Spinal cord (tissue), 10 donors: ENCODE measurements at places on chromosomes 3 and 15. TPM values are rescaled to one million over a fixed set of nuclear protein-coding genes. Genes with fewer than 3 reads are reported as not detected.
A peak's percentile ranks its signal among the peaks of the same experiment; 100 is the strongest.

DNA sequence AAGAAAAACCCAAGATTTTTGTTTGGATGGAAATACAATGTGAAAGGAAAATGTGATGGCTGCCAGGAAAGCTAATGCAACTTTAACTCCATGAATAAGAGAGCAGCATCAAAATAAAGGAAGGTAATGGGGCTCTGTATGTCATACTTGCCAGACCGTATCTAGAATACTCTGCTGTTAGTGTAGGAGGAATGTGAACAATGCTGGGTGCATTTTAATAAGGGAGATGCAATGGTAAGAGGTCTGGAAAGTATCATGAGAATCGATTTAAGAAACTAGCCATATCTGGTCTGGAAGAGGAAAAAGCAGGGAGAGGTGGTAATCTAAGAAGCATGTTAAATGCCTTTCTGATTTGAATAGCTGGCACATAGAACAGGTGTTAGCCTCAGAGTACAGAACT lies 239.6 kb downstream of the GBE1 start:
- DNase-seq, result no peak

DNA sequence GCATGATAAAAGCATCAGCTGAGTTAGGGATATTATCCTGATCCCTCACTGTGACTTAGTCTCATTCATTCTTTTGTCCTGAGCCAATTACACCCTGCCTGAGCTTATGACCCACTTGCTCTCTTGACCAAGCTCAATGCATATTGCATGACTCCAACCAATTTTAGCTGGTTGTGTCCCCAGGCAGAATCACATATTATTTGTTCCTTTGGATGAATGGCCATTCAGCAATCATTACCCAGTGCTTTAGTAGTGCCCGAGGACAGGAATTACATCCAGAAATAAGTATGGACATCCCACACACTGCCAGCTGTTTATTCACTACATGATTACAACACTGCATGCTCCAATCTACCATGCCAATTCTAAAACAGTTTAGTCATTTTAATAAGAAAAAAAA lies 322.5 kb downstream of the ZBBX start:
- DNase-seq, result no peak

DNA sequence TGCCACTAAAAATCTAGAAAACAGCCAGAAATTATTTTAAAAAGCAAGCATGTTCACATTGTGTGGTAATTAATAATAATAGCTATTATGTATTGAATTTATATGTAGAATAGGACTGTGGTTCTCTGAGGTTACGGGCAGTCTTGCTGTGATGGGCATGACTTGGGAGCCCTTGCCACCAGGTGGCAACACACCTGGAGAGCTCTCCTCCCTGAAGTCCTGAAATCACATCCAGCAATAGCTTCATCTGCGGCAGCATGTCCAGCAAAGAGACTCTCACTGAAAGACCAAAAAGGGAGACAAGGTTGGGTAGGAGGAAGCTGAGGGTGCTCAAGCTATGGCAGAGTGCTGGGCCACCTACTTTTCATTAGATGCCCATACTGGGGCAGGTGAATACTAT lies 206.8 kb upstream of the IL12A start:
- no peak for DNase-seq

GRCh38 chr3:16069149-16069922 lies 105.1 kb upstream of the GALNT15 start:
- DNase-seq, result no peak

The DUOXA1 gene
- total RNA-seq, result 0.11 TPM

- DNase-seq, result no peak
Measured at GRCh38 chr3:102336130-102336529, 98.7 kb upstream of the ZPLD1 start.

DNA sequence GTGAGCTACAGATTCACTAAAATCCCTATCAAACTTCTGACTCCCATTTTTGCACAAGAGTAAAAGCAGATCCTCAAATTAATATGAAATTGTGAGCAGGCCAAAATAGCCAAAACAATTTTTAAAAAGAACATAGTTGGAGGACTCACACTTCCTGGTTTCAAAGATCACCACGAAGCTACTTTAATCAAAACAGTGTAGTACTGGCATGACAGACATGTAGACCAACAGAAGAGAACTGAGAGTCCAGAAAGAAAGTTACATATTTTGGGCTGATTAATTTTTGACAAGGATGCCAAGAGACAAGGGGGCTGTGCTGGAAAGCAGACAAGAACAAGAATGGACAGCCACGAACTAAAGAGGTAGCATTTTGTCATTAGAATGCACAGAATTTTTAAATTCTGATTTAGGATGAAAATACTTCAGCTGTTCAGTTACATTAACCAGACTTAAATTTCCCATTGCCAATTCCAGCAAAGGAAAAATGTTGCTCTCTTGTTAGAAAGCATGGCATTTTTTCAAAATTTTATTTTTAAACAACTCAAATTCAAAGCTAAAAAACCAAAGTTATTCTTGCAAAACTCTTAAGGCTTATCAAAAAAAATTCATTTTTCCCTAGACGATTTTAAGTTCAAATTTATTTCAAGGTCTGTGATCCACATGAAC lies 14.0 kb downstream of the RYK start:
- peak; percentile 22 for DNase-seq

The ISL2 gene
- 0.28 TPM for total RNA-seq

GRCh38 chr15:66560856-66561525 lies 4.8 kb downstream of the LCTL start:
- DNase-seq, result no peak

- peak; percentile 36 for DNase-seq
Measured at GRCh38 chr3:45659661-45660566, 29.3 kb upstream of the SACM1L start.
